ENCODE measurements at places on chromosomes 4 and X.
A peak's percentile ranks its signal among the peaks of the same experiment; 100 is the strongest.

DNA sequence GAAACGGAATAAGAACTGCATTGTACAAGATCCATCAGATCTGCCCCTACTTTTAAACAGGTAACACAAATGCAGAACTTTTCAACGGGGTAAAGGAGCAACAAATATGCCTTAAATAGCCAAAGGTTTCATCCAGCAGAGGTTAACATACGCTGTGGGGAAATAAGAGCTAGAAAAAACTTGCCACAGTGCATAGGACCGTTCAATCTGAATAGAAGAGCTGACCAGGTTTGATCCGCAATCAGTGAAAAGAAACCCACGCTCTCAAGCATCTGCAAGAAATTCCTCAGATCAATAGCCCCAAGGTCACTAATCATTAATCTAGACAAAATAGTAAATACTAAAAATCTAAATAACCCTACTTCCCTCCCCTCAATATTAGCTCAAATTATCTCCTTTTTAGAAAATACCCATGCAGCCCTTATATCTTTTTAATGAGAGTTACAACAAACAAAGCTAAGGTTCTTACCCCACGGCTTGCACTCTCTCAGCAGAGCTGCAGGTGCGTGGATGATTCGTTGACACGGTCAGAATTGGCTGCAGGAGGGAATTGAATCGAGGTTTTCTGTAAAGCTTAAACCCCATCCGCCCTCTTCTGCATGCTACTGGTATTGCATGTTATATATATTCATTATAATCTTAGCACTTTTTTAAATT, at the start of gene TLR10:
TSS of gene TLR10 (minus strand) at position 539 of the 657 bp plus-strand sequence. CDS start 7,400 bp downstream, outside the sequence.
- DNase-seq: peak; percentile 58

GRCh38 chr4:183348706-183349659, 26.8 kb upstream of the CLDN24 start:
- peak; percentile 95 for DNase-seq

- DNase-seq: no peak
Observed at GRCh38 chr4:6516281-6516680, 43.9 kb upstream of the PPP2R2C start.

DNA sequence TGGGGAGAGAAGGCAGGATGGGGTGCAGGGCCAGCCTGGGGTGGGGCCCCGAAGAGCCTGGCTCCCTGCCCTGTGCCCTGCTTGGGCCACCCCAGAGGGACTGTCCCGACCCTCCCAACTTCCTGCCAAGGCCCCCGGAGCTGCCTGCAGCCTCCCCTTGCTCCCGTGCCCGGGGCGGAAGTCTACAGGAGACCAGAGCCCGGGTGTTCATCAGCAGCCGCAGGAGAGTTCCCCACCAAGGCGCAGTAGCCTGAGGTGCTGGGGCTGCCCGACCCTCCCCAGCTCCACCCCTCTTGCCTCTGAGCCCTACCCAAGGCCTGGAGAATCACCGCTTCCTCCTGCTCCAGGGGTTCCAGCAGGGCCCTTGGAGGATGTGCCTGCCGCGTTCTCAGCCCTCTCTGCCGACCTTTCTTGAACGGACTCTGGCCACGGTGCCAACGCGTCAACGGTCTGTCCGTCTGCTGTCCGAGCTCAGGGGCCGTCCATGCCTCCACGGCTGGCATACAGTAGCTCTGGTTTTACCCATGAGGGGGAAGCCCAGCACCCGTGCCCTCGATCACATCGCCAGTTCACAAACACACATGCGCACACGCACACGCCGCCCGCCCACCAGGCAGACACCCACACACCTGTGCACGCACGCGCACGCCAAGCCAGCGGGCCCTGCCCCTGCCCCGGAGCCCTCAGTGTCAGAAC, 36.0 kb upstream of the SPON2 start:
- DNase-seq: peak; percentile 46

- DNase-seq: peak; percentile 40
Observed at GRCh38 chr4:176377780-176378179, 58.0 kb downstream of the SPCS3 start.

DNA sequence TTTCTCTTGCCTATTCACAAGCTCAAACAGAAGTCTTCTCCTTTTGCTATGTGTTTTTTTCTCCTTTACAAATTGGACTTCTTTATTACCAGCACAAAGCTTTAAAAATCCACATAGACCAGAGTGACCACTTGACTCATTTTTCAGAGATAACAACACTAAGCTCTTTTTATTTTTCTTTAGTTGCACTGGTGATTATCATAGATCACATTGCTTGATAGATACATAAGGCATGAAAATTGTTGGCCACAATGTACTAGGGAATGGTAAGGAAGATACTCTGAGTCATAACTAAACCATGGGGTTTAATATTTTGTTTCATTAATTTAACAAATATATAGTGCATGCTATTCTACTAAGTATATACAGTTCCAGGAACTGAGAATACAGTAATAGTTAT, 159.0 kb downstream of the GASK1B start:
- peak; percentile 59 for DNase-seq

DNA sequence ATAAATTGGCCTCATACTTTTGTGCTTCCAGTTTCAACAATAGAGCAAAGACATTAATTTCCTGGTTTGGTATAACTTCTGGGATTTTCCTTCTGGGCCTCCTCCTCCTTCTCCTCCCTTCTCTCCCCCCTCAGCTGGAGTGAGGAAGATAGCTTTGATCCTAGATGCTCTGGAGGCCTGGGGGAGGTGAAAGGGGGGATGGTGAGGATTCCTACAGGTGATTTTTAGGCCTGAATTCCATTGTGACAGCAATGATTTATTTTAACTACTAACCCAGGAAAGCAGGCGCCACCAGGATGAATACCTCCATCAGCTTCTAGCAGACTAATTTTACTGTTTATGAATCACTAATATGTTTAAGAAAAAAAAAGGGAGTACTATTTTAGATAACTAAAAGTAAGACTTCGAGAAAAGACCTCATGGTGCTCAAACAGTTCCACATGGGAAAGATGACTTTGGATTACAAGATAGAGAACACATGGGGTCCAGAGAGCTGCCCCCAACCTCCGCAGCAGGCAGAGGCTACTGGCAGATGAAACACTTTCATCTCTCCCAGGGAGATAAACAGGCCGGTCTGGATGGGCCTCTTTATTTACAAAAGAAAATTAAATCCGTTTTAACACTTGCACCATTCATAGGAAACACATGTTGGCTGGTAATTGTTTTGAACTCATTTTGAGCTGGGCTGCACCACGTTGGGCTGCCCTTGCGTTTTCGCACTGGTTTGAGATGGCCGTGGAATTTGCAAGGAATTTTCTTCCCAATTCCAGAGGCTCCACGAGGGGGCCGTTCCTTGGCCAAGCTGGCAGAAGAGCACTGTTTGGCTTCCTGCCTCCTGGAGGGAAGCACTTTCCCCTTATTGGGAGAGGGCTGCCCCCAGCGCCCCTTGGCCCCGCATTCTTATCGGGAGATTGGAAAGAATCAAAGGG, 125.1 kb upstream of the STX18 start:
- no peak for DNase-seq

DNA sequence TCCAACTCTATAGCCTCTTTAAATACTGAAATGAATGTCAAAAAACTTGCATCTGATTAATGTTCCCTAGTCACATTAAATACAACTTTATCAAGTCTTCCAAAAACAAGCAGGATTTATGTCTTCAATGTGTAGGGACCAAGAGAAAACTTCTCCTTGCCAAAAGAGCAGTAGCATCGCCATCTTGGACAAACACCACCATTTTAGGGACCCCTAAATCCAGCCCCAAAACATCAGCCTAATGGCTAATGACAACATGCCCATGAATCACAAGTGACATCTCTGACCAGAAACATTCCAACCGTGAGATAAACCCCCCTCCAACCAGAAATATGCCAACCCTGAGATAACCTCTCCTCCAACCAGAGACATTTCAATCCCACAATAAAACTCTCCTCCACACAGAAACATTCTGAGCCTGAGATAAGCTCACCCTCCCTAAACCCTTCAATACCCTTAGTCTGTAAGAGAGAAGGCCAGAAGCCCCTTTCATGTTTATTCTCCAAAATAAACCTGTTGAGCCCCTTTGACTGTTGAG, 697.4 kb downstream of the TRAM1L1 start:
- DNase-seq: no peak

DNA sequence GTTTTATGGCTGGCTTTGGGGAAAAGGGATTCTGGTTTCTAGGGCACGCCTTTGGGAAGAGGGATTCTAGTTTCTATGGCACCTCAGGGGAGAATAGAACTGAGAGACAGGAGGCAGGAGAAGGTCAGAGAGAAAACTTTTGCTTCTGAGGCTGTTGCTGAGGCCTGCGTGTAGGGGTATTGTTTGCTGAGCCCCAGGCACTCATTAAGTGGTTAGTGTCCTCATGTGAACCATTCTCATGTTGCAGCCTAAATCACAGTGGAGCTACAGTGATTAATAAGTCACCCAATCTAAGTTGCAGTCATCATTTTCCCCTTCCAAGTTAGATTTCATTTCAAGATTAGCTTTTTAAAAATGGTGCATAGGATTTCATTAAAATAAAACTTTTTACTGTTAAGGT, 29.0 kb downstream of the VCX3A start:
- no peak for DNase-seq

- DNase-seq: peak; percentile 2
Observed at GRCh38 chrX:108736509-108737479, at the start of gene IRS4. TSS of gene IRS4 (minus strand) at chrX:108736563.
